ENCODE measurements at places on chromosomes 1 and 21. TPM values are rescaled to one million over a fixed set of nuclear protein-coding genes. Genes with fewer than 3 reads are reported as not detected.

GRCh38 chr1:151444783-151445177 lies 14.5 kb downstream of the POGZ start:
- no peak for DNase-seq

DNA sequence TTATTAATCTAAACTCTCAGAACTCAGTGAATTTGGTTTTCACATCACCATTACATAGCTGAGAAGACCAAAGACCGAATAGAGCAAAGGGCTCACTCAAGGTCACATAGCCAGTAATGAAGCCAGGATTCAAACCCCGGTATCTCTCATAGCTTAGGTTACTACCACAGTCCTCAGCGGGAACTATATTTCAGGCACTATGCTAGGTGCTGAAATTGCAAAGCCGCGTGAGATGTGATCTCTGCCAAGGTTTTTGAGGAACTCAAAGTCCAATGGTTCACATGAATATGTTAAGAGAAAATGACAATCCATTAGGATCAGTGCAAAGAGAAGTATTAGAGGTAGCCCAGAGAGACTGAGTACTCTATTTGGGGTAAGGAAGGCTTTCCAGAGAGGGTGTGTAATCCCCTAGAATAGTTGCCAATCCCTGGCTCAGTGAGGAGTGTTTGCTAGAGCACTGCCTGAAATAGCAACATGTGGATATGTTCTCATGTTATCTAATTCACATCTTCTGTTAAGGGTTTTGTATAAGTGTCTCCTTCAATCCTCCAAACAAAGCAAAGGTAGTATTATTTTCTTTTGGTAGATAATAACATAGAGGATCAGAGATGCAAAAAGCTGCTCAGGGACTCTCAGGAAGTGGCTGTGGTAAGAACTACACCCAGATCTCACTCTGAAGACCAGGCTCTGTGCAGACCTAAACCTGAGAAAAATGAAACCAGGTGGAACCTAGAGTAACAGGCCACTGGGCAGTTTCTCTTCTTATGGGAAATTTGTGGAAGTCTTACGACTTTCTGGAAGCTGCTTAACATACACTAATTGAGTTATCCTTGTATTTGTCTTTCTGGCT lies 93.1 kb upstream of the C8B start:
- DNase-seq, result no peak

GRCh38 chr1:187696073-187696472 lies 867.3 kb downstream of the PLA2G4A start:
- no peak for DNase-seq

SAMSN1 gene
- not detected for total RNA-seq

RYR2 gene
- 1.0 TPM for total RNA-seq

DENND1B gene
- 5.4 TPM for total RNA-seq

LCE1B gene
- total RNA-seq, result not detected

Data from Caki2 (cell line).